ENCODE measurements at places on chromosomes 3 and 15.

- no peak for DNase-seq
These were observed 8.1 kb downstream of the MRPL3 start for GRCh38 chr3:131494706-131495105.

DNA sequence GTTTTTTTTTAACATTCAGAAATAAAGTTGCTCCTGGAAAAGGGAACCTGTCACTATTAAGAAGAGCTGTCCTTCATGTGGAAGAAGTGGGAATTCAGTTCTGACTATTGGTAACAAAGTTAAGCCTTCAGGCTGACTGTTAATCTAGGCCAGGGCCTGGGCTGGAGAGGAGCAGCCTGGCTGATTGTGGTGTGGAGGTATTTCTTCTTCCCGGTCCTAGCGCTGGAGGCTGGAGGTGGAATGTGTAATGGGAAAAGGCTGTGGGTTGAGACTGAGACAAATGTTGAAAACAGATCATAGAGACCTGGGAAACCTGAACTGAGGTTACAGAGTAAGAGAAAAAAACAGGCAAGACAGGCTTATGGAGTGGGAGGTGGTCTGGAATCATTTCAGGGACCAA, 23.8 kb upstream of the SH3BP5 start:
- no peak for DNase-seq

DNA sequence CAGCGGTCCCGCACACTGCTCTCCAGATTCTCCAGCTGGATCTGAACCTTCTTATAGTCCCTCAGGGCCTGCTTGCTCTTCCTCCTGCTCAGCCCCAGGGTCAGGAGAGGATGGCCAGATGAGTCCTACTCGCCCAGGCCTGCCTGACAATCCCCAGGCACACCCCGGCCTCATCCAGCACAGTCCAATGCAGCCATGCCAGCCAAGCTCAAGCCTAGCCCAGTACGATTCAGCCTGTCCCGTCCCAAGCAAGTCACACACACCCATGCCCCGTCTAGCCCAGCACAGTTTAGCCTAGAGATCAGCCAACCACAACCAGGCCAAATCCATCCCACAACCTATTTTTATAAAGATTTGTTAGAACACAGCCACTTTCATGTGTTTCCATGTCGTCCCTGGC, 16.8 kb downstream of the PLXNB1 start:
- DNase-seq: no peak

- no peak for DNase-seq
These were observed 111.3 kb upstream of the ARRDC4 start for GRCh38 chr15:97849183-97849582.

- DNase-seq: no peak
These were observed 192.7 kb downstream of the DIPK2A start for GRCh38 chr3:144164352-144164751.

GRCh38 chr3:11591002-11591355, 52.7 kb downstream of the VGLL4 start:
- no peak for DNase-seq

- no peak for DNase-seq
These were observed 27.9 kb upstream of the PRTG start for GRCh38 chr15:55770806-55771205.

GRCh38 chr15:63968700-63969099, 77.6 kb downstream of the DAPK2 start:
- no peak for DNase-seq

GRCh38 chr3:13317596-13318320, 102.4 kb downstream of the NUP210 start:
- DNase-seq: no peak

DNA sequence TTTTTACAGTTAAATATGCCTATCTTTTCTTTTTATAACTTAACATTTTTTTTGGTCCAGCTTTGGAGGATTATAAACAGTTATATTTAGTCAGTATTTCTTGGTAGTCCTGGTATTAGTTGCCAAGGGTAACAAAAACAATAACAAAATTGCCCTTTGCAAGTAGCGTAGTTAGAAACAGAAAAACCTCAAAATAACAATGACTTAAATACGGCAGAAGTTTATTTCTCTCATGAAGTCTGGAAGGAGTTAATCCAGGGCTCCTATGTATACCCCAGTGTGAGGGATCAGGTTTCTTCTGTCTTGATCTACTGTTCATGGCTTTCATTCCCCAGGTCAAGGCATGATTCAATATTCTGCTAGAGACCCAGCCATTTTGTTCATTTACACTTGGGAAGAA, 14.1 kb upstream of the MYH15 start:
- no peak for DNase-seq

GRCh38 chr3:17656264-17656663, 86.2 kb downstream of the TBC1D5 start:
- DNase-seq: no peak

GRCh38 chr3:88678747-88679146, 428.7 kb upstream of the EPHA3 start:
- DNase-seq: no peak

DNA sequence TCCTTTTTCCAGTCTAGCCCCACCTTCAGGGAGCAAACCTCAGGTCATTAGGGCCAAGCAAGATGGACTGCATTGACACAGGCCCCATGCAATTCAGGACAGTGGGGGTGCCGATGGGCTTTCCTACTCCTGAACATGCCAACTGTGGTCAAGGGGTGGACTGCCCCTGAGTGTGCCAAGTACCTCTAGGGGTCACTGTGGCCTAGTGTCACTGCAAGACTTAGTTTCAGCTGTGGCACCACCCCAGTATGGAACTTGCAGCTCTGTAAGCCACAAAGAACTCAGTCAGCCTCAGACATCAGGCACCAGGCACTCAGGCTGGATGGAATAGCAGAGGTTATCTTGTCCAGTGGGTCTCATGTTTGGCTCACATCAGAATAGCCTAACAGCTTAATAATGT, 32.3 kb downstream of the EXOG start:
- no peak for DNase-seq

- no peak for DNase-seq
These were observed 14.2 kb upstream of the TSEN2 start for GRCh38 chr3:12470111-12470510.

- DNase-seq: no peak
These were observed 427.1 kb downstream of the SHQ1 start for GRCh38 chr3:72421126-72421525.

DNA sequence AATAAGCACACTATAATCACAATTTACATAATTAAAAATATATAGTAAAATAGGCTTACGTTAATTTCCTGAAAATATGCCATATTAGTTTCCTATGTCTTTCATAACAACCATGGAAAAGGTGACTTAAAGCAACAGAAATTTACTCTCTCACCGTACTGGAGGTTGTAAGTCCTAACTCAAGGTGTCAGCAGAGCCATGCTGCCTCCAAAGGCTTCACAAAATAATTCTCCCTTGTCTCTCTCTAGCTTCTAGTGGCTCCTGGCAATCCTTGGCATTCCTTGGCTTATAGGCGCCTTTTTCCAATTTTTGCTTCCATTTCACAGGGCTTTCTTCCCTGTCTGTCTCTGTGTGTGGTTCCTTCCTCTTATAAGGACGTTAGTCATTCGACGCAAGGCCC, 7.6 kb downstream of the SI start:
- DNase-seq: no peak

- DNase-seq: no peak
These were observed 196.5 kb downstream of the ZMAT3 start for GRCh38 chr3:178875157-178875556.

DNA sequence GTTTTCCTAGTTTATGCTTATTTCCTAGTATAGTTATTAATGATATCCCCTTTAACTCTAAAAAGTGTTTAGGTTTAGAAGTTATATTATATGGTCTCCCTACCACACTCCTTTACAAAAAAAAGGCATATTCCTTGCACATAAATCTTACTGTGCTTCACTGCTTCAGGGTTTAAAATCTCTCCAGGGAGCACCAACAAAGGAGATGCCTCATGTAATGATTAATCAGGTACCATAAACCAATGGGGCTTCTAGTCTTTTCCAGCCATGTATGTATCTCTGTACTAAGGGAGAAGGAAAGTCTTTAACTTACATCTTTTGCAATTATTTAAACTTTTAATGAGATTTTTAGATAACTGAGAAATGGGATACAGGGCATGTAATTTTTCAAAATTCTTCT, 91.5 kb upstream of the RBMS3 start:
- no peak for DNase-seq

DNA sequence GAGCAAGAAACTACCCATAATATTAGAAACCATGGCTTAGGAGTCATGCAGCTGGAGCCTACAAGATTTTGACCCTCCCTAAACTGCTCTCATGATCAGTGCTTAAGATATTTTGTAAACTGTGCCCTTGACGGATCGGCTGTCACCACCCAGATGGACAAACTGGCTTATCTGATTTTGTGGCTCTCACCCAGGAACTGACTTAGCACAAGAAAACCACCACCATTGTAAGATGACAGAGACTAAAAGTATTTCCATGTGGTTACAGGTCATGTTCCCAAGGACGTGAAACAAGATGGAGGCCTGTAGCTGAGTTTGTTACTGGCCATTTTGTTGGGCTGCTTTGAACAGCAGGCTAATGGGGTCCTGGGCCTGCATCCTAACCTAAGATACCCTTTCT, 940.9 kb downstream of the OTOL1 start:
- DNase-seq: no peak

GRCh38 chr3:151925419-151925818, 52.0 kb downstream of the SUCNR1 start:
- DNase-seq: no peak

- no peak for DNase-seq
These were observed 493.8 kb upstream of the NECTIN3 start for GRCh38 chr3:110577854-110578253.

DNA sequence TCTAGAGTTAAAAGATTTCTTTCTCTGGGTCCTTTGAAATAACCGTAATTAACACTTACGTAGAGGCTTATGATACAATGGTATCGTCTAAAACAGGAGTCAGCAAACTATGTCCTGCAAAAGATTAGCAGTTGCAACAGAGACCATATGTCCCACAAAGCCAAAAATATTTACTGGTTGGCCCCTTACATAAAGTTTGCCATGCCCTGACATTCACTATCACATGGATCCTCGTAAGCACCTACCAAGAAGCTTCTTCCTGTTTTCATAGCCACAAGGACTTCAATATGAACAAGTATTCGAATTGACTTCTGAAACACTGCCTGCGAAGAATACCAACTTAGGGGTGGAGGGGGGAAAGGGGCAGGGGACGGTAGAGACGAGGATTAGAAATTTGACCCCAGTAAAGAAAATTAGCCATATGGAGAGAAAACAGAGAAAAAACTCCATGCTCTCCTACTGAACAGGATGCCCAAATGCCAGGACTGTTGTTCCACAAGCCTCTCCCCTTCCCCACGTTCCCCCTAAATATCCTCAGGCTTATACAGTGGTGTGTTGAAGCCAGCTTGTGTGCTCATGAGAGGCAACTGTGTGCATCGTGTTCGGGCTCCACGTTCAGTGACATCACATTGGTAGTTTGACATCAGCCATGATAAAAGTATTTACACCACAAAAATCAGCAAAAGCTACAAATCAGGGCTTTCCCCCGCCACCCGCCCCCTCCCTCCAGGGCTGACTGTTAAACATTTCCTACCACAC, 144.1 kb upstream of the HES1 start:
- no peak for DNase-seq

DNA sequence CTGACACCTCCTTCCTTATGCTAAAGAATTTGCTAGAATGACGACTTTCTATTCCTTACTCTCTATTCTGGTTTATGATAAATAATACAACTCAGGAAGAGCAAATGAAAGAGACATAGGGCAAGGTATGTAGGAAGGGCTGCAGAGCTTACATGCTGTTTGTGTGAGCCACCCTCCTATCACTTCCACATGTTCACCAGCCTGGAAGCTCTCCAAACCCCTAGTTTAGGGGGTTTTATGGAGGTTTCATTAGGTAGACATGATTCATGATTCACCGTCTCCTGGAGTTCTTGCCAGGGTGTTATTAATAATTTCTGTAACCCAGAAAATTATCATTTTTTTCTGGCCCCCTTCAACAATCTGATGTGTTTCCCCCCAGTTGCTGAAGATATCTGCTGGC, 172.1 kb upstream of the COL8A1 start:
- no peak for DNase-seq

GRCh38 chr3:186259612-186260383, 102.2 kb downstream of the DGKG start:
- DNase-seq: peak; percentile 64

Measured in CD4-positive, alpha-beta T cell treated with Interleukin-15 for 4 hours (primary cell).